ENCODE measurements at places on chromosomes 16 and 17.

DNA sequence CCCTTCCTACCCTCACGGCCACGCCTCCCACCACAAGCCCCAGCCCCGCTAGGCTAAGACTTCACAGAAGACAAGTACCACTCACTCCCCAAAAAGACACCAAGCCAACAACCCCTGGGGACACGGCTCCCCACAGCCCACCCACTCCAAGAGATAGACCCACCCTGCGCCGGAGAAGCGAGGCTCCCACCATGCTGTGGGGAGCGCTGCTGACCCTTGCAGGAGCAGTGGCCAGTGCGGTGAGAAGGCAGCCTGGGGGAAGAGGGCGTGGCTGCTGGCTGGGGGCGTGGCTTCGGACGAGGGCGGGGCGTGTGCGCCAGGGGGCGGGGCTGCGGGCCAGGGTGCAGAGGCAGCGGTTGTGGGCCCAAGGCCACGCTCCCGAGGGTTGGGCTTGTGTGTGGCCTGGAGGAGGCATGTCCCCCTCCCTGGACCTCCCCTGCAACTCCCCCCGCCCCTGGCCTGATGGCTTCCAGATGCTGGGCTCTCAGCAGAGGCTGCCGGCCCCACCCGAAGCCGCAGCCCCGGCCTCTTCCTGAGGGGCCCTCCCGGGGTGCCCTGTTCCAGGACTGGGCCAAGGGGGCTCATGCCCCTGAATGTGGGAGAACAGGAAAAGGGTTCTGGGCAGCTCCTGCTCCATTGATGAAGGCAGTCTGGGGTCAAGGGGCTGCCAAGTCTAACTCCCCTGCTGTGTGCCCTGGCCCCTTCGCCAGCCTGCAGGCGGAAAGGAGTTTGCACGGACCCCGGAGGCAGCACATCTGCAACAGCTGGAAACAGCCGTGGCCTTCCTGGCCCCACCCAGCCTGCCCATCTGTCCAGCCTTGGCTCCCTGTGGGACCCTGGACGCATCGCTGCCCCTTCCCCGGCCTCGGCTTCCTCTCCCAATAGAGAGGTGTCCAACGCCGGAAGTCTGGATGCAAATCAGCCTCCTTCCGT, 9.1 kb downstream of the TFAP4 start:
- no peak for DNase-seq

DNA sequence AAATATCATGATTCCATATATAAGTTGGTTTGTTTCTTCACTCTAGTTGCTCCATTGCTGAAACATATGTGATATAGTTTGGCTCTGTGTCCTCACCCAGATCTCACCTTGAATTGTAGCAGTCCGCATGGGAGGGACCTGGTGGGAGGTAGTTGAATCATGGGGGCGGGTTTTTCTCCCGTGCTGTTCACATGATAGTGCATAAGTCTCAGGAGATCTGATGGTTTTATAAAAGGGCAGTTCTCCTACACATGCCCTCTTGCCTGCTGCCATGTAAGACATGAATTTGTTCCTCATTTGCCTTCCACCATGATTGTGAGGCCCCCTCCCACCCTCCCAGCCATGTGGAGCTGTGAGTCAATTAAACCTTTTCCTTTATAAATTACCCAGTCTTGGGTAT, 915.5 kb downstream of the KCNJ2 start:
- no peak for DNase-seq

DNA sequence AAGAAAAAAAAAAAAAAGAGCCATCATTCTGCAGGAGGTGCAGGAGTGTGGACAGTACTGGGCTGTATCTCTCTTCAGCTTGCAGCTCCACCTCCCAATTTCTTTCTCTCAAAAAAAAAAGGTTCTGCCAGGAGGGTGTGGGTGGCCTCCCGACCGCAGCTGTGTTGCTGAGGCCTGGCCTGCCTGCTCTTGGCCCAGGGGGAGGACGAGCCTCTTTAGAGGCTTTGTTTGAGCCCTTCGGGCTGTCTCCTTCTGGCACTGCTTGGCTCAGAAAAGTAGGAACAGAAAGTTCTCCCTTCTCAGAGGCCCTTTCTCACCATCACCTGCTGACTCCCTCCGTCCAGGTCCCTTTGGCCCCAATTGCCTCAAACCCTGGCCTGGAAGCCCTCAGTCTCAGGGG, 22.2 kb upstream of the C17orf107 start:
- no peak for DNase-seq

GRCh38 chr17:27200476-27200875, 93.4 kb upstream of the WSB1 start:
- DNase-seq, result no peak

DNA sequence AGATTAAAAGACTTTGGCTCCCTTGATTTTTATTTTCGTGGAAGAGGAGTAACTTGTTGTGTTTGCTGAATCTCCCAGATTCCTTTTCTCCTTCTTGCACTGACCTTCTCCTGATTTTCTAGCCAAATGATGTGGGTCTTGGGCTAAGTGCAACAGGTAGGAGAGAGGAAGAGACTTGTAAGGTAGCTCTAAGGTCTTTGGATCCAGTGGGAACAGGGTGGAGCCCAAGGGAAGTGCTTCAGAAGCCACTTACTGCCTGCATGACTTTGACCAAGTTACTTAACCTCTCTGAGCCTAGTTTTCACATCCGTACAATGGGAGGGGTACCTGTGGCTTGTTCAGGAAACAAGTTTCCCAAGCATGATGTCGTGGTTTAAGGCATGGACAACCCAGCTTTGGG, 111.3 kb upstream of the IRX3 start:
- no peak for DNase-seq

- DNase-seq, result no peak
Observed at GRCh38 chr16:14392960-14393359, 237.1 kb downstream of the PARN start.

DNA sequence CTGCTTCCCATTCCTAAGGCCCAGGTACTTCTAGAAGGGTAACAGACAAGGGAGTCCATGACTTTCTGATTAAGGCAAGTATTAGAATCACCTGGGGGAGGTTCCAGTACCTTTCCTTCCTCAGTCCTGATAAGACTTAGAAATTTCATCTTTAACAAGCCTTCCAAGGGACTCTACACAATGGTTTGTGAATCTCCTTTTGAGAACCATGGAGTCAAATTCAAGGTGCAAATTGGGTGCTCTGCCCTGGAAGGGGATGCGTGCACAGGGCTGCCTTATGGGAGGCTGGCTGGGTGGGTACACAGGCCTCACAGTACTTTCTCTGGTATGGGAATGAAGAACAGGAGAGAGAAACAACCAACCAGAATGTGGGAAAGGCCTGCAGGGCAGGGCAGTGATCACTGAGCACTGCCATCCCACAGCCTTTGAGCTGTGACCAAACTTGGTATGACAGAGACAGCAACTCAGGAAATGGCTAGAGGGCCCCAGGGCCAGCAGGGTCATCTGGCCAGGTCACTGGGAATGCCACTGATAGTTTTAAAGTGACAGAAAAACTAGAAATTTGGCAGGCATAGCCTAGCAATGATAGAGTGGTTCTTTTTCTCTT, 3.6 kb upstream of the TMIGD1 start:
- no peak for DNase-seq

GRCh38 chr16:81571592-81572385, 127.2 kb downstream of the CMIP start:
- no peak for DNase-seq

GRCh38 chr17:32288615-32289014, 23.0 kb downstream of the RHBDL3 start:
- DNase-seq, result no peak

GRCh38 chr17:38729886-38730525, at the start of gene CISD3:
Gene CISD3 (plus strand): TSS chr17:38730341. CDS start chr17:38730359, 18 bp downstream.
- DNase-seq, result peak; percentile 80

DNA sequence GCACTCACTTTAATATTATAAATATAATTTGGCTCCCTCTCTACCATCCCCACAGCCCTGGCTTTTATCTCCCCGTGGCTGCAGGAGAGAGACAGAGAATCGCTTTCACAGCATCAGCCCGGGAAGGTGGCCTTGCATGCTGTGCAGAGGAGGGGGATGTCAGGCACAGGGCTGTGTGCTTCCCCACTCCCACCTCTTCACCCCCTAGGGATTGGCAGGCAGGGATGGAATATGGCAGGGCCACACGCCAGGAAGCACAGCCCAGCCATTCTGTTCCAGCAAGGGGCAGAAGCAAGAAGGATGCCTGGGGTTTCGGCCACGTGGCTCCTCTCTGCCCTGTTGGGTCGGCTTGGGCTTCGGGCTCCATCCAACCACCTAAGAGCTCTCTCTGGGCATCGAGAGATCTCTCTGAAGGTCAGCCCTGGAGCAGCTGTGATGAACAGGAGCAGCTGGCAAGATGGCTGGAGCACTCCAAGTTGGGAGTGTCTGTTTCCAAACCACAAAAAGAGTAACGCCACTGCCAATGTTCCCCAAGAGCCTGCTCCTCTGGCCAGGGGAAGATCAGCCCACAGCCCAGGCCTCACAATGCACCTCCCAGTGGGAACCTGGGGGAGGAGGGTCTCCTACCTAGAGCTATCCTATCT, 223.2 kb downstream of the C16orf78 start:
- DNase-seq, result no peak

- peak; percentile 12 for DNase-seq
Observed at GRCh38 chr16:69465083-69465721, 40.8 kb downstream of the CYB5B start.

GRCh38 chr17:39195568-39196160, 1.8 kb downstream of the CACNB1 start:
- no peak for DNase-seq

GRCh38 chr17:82256242-82256885, 17.1 kb downstream of the CSNK1D start:
- no peak for DNase-seq

- DNase-seq, result no peak
Observed at GRCh38 chr17:39972271-39972670, 8.3 kb upstream of the PSMD3 start.

GRCh38 chr17:68584581-68585303, 16.4 kb downstream of the FAM20A start:
- DNase-seq, result no peak

- no peak for DNase-seq
Observed at GRCh38 chr17:50920891-50921586, 54.9 kb upstream of the TOB1 start.

DNA sequence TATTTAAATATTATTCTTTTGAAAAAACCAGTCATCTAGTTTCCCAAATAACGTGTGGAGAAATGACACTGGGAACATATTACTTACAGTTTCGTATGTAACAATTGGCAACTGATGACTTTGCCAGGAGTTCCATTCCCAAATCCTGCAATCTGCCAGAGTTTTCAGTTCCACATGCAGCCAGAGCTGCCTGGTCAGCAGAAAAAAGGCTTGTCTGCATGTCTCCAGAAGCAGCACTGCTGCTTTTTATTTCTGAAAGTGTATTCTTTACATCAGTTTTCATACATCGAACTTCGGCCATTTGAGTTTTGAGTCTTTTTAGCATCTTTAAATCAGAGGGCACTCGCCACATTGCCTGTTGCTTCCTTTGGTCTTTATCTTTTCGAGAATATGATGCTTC, 78.4 kb downstream of the TRIM37 start:
- DNase-seq, result no peak

- no peak for DNase-seq
Observed at GRCh38 chr16:66175058-66175457, 191.4 kb upstream of the CDH5 start.

DNA sequence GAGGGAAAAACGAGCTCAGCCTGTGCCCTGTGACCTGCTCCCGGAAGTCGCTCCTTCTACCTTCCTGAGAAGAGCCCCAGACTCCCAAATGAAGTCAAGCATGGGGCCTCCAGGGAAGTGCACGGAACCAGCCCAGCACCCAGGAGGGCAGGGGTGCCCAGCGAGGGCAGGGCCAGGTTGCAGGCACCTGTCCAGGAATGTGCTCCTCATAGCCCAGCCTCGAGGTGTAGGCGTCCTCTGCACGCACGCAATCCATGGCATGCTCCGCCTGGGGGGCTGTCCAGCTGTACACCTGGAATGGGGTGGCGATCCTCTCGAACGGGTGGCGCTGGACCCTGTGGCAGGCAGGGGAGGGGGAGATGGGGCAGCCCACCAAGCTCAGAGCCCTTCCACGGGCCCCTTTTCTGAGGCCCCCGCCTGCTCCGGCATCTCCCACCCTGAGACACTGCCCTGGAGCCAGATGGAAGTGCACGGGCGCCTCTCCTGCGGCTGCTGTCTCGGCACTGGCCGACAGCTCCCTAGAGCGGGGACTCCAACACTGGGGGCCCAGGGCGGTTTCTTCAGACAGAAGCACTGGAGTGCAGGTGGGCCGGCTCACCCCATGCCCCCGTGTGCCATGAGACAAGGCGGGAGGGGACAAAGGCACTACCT, 10.9 kb downstream of the CLUH start:
- DNase-seq, result no peak

GRCh38 chr16:3650631-3651265, 3.7 kb upstream of the DNASE1 start:
- no peak for DNase-seq

DNA sequence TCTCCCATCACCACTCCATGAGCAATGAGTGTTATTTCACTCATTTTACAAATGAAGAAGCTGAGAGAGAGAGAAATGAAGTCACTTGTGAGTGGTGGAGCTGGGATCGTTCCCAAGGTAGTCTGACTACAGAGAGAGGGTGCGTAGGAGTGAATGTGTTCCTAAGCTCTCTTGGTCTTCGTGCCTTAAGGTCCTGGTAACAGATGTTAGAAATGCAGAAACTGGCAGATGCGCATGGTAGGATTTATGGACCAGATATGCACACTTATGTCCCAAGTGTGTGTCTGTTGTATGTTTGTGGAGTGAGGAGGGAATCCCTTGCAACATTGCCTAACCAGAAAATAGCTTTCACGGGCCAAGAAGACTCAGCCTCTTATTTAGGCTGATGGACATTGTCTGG, 93.2 kb upstream of the ZNF469 start:
- DNase-seq, result no peak

All from activated CD4-positive, alpha-beta T cell treated with anti-CD3 and anti-CD28 coated beads, Interleukin-2, amount 50 U/mL, for 1 hour (primary cell).